Amniotic stem cell (primary cell): ENCODE measurements at places on chromosomes 5 and 9.

DNA sequence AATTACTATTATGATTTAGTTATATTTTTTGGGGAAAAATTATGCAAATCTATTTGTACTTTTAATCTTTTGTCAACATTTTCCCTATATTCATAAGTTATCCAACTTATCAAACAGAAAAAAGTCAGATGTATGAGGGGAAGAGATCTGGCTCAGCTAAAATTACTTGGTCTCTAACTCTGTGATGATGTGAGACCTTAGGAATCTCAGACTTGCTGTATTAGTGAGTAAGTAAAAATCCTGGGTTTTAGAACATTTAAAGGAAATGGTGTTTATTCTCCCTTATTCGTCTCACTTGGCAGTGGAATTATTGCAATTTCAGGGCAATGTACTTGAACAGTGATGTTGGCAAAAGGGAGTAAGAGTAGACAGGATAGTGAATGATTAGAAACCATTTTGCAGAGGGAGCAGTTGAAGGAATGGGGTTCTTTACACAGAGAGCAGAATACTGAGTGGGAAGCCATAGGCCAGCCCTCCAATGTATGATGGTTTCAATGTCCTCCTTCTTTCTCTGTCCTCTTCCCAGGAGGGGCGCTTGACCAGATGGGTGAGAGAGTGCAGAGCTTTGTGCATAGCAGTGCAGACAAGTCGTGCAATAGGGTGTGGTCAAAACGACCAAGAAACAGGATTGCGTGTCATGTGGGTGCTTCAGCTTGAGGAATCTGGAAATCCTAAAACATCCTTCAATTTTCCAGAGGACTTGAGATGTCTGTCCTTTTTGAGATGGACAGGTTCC lies 91.7 kb downstream of the TENT4A start:
- peak; percentile 10 for DNase-seq

GRCh38 chr5:33271606-33272005 lies 169.2 kb upstream of the TARS1 start:
- no peak for DNase-seq

GRCh38 chr5:59569608-59570334 lies 323.8 kb downstream of the PDE4D start:
- no peak for DNase-seq

DNA sequence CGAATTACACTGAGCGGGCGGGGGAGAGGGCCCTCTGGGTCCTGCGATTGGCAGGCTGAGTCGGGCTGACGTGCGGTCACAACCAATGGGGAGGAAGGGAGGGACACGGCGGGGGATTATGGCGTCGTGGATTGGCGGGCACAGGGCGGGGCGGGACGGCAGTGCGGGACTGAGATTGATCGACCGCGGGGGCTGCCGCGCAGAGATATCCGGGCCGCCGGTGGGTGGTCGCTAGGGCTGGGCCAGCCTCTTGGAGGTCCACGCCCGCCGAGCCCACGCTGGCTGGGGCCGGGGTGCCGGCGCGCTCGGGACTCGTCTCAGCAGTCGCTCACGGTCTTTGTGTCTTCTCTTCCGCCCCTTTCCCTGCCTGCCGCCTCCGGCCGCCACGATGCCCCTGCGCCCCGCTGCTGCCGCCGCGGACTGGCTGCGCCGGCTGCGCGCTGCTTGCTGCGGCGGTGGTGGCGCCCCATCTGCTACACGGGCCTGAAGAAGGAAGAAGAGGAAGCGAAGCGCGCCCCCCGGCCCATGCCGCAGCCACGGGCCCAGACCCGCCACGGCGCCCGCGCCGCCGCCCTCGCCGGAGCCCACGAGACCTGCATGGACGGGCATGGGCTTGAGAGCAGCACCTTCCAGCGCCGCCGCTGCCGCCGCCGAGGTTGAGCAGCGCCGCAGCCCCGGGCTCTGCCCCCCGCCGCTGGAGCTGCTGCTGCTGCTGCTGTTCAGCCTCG lies at the start of gene RGMB:
Gene RGMB (plus strand): TSS at position 200 of the 728 bp plus-strand sequence. CDS start 408 bp downstream, at position 608.
- DNase-seq, result peak; percentile 97

DNA sequence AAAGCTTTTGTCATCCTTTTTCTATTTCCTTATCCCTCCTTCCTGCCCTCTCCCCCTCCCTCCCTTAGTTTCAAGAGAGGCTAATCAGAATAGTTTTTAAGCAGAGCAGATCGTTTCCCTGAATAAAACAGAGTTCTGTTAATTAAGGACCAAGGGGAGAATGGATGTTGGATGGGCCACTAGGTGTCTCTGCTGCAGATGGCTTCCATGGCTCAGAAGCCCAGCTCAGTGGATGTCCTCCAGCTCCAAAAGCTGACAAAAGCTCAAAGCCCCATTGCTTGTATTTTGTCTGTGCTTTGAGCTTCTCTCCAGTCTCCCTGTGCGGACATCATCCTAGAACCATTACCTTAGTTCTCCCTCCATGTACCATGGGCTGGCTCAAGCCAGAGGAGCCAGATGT lies 21.0 kb upstream of the NPR3 start:
- no peak for DNase-seq

GRCh38 chr9:134526584-134527477 lies 114.8 kb upstream of the COL5A1 start:
- no peak for DNase-seq

DNA sequence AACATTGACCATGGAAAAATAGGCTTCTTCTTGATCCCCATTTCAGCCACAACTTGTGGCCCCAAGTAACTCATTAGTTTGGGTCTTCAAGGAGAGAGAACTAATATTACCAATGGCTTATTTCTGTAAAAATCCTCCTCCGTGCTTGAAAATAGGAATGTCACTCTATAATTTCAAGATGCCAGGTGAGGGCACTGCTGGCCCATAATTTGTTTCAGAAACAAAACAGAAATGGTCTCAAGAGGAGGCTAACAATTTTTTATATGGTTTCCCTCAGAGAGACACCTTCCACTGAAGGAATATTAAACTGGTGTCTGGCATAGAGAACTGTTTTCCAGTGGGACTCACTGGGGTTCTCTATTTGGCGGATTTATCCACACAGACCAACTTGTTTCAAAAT lies 437.0 kb upstream of the TRPC7 start:
- no peak for DNase-seq

GRCh38 chr5:60161340-60161934 lies 267.9 kb upstream of the PDE4D start:
- peak; percentile 35 for DNase-seq

- peak; percentile 8 for DNase-seq
Observed at GRCh38 chr5:107553117-107553555, 117.6 kb downstream of the EFNA5 start.

GRCh38 chr5:68884144-68884754 lies 209.6 kb upstream of the SLC30A5 start:
- no peak for DNase-seq

DNA sequence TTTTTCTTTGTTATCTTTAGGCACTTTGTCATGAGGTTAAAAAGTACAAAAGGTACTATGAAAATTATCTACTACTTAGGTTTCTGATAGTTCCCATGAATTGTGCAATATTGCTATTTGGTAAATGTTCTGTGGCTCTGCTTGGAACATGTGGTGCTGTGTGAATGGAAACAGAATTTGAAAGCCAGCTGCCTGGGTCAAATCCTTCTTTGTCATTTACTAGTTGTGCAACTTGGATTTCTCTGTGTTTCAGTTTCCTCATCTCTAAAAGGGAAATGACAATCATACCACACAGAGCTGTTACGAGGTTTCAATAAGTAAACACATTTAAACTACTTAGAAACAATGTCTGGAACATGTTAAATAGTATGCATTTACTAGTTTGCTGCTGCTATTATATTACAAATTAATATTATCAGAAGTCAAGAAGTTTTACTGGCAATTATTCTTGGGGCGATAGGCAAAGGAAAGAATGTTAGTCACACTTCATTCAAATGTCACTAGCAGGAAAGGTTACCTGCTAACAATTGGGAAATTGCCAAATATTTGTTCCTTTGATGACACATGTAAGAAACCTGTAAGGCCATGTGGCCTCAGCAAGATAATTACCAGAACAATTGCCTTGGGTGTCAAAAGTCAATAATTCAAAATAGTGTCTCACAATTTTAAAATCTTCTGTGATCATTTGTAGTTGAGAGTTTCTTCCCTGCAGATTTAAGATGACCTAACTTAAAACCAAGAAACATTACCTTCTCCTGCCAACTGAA lies 184.8 kb downstream of the KIAA0825 start:
- DNase-seq, result no peak

DNA sequence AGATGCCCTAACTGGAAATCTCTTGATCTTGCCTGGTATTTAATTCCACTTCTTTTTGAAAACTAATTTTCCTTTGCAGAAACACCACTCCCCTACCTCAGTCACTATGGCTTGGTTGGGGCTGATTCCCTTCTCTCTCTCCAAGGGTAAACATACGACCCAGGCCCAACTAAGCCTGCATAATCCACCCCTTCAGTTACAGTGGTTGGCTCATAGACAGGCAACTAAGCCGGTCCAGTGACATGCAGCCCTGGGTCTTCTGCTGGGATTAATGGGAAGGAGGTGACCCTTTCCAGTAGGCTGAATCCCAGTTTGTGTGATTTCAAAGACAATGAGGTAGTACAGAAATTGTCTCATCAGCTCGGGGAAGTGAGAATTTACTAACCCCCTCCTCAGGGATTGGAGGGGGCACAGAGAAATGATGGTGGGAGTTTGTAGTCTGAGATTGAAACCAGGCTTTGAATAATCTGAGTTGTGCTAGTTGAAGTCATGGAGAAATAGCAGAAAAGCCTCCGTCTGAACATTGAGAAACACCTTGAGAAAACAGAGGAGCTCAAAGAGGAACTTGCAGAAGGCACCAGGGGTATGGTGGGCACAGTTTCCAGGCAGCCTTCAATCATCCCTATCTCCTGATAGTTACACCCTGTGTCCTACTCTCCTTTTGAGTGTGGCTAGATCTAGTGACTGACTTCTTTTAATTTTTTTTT lies 148.9 kb downstream of the GCNT1 start:
- DNase-seq, result no peak

- DNase-seq, result no peak
Observed at GRCh38 chr5:50687548-50687947, 21.1 kb downstream of the PARP8 start.
